ENCODE measurements at places on chromosomes 11 and 22.

DNA sequence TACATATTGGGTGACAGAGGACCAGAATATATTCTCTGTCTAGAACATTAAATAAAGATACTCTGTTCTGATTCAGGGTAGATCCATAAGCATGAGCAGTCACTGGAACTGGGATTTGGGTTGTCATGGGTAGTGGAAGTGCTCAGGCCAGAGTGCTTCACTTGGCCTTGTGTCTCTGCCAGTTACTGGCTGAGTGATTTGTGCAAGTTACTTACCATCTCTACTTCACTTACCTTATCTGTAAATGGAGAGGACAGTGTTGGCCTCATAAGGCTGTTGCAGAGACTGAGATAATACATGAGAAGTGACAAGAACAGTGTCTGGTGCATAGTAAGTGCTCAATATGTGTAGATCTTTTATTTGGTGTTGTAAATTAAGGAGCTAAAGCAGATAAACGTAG is 17.6 kb downstream of the ATXN10 start:
- DNase-seq, result no peak

DNA sequence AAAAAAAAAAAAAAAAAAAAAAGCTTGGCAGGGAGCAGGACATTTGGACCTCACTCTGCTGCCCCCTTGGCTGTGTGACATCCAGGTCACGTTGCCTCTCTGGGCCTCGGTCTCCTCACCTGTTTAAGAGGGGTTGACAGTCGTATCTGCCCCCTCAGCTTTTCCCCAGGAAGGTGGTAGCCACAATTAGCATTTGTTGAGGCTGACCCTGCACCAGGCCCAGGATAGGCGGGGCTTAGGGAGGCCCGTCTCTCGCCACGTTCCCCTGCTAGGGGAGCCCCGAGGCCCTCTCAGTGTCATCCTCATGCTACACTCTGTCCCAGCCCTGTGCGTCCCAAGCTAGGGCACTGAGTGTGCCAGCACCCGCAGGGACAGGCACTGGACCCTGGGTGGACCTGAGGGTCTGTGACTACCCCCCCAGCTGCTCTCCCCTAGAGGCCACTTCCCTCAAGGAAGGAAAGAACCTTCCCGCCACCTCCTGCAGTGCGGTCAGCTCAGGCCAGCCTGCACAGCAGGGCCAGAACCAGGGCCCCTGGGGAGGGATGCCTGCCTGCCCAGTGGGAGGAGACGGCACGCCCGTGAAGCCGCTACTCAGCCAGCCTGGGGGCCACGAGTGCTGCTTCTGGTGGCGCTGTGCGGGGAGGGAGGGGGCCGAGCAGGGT is 38.5 kb upstream of the PPARA start:
- DNase-seq, result peak; percentile 4

DNA sequence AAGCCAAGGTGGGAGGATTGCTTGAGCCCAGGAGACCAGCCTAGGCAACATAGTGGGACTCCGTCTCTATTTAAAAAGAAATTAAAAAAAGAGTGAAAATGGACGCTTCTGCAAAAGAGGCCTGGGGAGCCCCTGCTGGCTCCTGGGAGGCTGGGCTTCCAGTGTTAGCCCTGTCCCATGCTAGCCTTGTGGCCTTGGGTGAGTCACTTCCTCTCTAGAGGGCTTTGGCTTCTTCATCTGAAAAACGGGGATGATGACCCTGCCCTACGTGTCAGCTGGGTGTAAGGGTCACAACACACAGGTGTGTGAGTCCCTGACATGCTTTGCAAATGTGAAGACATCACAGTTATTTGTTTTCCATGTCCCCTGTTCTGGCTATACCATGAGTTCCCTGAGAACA is 32.8 kb downstream of the FAM227A start:
- DNase-seq, result no peak

- no peak for DNase-seq
Measured at GRCh38 chr22:37421468-37421877, 5.8 kb downstream of the ELFN2 start.

DNA sequence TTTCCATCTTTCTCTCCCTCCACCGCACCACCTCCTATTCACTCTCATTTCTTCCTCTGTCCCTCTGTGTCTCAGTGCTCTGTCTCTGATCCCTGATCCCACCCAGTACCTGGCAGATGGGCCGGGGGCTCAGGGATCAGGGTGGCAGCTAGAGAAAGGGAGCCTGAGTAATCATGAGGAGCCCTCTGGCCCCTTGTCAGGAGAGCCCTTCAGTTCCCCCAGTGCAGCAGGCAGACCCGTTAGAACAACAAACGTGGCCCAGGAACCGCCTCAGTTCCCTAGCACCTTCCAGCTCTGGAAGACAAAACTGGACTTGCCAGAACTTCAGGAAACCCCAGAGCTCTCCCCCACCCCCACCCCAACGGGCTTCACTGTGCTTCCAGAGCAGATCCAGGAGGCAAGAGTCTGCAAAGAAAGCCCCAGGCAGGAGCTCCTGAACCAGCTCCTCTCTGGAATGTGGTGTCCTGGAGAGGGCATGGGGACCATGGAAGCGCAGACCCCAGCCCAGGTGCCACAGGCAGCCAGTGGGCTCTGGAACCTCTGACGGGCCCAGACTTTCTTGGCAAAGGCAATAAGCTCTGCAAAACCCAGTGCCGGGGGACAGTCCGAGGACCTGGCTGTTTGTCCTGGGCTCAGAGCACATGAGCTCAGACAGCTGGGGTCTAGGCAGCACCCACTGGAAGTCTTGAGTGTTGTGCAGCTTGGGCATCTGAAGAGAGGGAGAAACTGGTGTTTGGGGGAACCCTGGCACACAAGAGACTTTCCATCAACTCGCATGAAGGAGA is 43.2 kb downstream of the LMO1 start:
- no peak for DNase-seq

- DNase-seq, result no peak
Measured at GRCh38 chr11:8329847-8330361, 66.2 kb upstream of the LMO1 start.

DNA sequence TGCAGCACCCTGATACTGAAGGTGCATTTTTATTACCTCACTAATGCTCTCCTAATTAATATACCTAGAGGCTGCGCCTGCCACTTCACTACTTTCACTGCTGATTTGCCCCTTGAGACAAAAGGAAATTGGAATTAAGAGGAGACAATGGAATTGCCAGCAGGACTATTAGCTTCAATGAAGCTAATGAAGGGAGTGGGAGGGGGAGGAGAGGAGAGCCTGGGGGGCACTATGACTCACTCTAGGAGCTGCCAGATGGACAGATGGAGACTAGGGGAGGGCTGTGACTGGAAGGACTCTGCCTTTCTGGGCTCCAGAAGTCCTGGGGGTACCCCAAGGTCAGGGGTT is 102.8 kb upstream of the DRD2 start:
- no peak for DNase-seq

GRCh38 chr11:11569936-11570491 is 51.8 kb downstream of the GALNT18 start:
- DNase-seq, result no peak

- DNase-seq, result no peak
Measured at GRCh38 chr11:69392104-69392653, 89.3 kb upstream of the LINC01488 start.

- DNase-seq, result no peak
Measured at GRCh38 chr11:103696123-103696522, 340.3 kb upstream of the DDI1 start.

GRCh38 chr11:8089791-8090510 is 8.9 kb downstream of the TUB start:
- no peak for DNase-seq

GRCh38 chr11:2830030-2830812 is 55.4 kb downstream of the CDKN1C start:
- DNase-seq, result no peak

- DNase-seq, result peak; percentile 61
Measured at GRCh38 chr11:16738947-16739815, 734 bp downstream of the C11orf58 start.

GRCh38 chr22:29786031-29786430 is 18.9 kb downstream of the UQCR10 start:
- DNase-seq, result no peak

DNA sequence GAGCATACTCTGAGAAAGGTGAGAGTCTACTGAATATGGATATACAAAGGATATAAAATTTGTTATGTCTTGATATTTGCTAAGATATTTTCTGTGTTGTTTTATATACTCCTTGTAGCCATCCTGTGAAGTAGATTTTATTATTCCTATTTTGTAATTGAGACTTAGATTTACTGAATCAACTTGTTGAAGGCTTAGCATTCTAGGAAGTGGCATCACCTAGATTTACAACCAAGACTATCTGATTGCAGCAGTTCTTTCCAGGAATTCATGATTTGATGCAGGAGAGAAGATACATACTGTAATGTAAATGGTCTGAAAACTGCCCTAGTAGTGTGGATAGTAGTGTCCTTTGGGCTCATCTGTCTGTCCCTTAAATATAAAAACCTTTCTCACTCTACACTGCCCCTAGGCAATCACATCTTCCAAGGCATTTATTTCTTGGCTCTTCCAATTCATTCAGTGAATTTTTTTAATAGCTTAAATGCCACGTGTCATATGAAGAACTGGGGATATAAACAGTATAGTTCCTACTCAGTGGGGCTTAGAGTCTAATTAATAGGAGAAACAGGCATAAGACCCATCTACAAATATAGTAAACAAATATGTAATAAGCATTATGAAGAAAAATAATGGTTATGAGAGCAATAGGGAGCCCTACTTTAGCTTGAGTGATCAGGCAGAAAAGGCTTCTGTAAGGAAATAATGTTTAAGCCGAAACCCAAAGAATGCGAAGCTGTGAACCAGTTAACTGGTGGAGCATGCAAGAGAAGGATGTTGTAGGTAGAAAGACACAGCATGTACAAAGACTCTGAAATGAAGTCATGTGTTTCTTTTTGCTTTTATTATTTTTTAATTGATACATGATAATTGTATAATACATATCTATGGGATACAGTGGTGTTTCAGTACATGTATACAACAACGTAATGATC is 13.6 kb downstream of the IPO7 start:
- DNase-seq, result no peak

- DNase-seq, result no peak
Measured at GRCh38 chr11:2963761-2964160, 28.4 kb downstream of the NAP1L4 start.

DNA sequence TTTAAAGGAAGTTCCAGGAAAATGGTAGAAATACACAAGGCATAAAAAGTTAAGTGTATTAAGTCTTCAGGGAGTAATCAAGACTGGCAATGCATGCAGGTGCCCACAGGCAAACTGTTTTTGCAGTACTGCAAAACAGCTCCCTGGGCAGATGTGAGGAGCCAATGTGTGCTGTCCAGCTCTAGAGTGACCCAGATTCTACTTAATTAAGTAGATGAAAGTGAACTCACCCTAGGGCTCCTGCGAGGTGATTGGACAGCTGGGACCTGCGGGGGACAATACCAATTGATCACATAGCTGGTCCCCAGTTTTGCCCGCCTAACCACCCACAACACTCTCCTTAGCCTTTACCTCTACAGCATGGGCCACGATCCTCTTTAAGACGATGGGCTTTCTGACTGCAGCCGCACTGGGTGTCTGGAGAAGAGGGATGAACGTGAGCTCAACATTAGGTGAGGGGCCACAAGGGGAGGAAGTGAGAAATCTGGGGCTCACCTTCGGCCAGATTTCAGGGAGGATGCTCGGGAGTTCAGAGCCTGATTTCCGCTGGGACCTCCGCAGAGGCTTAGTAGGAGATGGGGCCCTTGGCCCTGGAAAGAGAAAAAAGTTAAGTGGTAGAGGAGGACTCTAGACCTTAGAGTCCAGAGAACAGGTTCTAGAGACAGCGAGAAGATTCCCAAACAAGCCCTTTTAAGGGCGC is 556 bp downstream of the CDCA5 start:
- DNase-seq, result peak; percentile 26

GRCh38 chr11:125036933-125037332 is 26.2 kb upstream of the SLC37A2 start:
- no peak for DNase-seq

- DNase-seq, result no peak
Measured at GRCh38 chr11:80603472-80603871, 1162.6 kb upstream of the TENM4 start.

- no peak for DNase-seq
Measured at GRCh38 chr11:71165771-71166170, 86.6 kb downstream of the SHANK2 start.

DNA sequence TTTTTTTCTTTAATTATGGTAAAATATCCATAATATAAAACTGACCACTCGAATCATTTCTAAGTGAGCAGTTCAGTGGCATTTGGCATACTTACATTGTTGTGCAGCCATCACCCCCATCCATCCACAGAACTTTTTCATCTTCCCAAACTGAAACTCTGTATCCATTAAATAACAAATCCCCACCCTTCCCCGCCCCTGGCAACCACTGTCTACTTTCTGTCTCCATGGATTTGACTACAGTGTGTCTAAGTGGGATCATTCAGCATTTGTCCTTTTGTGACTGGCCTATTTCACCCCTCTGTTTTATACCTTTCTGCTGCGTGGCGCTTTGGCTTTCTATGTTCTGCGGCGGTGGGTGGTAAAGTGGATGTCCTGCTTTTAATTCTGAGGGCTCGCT is 49.1 kb downstream of the RTN4R start:
- peak; percentile 54 for DNase-seq

GRCh38 chr11:10606536-10607208 is 38.2 kb upstream of the LYVE1 start:
- no peak for DNase-seq

DNA sequence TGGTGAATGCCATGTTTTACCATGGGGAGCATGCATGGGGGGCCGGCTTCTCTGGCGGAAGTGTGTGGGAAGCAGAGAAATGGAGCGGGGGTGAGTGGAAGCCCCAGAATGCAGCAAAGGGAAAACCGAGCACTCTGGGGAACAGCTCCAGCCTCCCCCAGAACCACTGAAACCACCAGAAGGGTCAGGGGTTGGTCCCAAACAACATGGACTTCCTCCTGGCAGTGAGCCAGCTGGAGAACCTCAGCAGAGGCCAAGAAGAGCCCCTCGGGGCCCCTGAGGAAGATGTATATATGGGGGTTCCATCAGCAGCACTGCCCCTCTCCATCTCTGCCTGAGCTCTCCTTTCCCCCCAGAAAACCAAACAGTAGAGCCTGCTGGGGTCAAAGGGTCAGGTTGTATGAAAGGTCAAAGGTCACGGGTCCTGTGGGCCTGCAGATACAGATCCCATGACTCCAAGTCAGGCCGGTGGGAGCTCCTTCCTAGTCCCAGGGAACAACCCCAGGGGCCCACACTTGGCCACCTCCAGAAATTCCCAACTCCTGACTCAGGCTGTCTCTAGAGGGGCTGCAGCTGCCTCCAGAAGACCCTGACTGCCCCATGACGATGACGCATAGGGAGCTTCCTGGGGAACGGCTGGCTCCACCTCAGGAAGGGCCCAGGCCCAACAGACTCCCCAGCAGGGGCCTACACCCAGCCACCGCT is 48.5 kb upstream of the TIMP3 start:
- no peak for DNase-seq

All from HT-29 (cell line).